ENCODE measurements at places on chromosomes 2 and 18.

- no peak for DNase-seq
Measured at GRCh38 chr2:201909961-201910361, 103.6 kb downstream of the CDK15 start.

- DNase-seq, result no peak
Measured at GRCh38 chr18:77544792-77545191, 295.1 kb downstream of the GALR1 start.

DNA sequence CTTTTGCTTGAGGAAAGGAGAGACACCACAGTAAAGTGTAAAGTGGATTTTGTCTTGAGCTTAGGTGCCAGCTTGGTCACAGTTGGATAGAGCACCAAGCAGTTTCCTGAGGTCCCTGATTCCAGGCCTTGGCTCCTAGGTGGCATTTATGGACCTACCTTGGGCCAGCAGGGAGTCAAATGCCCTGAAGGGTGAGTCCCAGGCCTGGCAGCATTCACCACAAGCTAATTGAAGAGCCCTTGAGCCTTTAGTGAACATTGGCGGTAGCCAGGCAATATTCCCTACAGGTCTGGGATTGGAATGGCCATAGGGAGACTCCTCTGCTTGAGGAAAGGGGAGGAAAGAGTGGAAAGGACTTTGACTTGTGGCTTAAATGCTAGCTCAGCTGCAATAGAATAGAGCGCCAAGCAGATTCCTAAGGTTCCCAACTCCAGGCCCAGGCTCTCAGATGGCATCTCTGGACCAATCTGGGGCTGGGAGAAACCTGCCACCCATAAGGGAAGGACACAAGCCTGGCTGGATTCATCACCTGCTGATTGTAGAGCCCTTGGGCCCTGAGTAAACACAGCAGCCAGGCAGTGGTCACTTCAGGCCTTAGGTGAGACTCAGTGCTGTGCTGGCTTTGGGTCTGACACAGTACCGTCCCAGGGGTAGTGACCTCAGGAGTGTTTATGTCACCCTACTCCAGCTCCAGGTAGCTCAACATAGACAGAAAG lies 137.5 kb upstream of the OTOS start:
- no peak for DNase-seq

DNA sequence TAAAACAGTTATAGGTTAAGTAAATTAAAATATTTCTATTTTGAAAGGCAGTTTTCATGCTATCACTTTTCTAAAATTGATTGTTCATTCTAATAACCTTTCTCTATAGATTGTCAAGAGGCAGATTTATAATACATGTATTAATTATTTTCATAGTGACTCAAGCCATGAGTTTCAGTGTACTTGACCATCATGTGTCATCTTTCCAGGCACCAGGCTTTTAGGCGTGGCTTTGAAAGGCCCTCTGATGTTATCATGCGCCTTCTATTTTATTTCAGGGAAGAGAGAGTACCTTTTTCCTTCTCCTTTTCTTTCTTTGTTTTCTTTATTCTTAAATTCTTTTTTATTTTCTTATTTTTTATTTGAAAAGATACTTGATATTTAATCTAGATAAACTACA lies 128.3 kb upstream of the ETAA1 start:
- no peak for DNase-seq

DNA sequence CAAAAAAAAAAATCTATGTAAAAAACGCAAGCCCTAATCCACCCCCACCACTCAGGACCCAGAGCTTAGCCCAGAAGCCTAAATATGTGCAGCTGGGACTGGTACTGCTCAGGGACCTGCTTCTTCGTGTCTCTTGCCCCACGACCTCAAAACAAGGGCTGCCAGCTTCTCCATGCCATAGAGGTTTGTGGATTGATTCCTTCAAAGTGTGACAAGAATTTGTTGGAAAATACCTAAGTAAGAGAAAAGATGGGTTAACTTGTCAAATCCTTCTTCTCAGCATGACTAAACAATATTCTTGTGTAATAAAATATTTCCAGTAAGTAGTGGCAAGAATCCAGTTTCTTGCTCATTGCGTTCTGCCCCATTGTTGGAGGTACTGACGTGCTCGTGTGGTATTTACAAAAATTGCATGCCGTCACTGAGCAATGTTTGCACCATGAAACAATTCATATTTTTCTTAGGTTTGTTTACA lies 825 bp upstream of the SCYGR1 start:
- no peak for DNase-seq

GRCh38 chr18:13217466-13217961 lies 1.0 kb upstream of the LDLRAD4 start:
- DNase-seq, result peak; percentile 27

- no peak for DNase-seq
Measured at GRCh38 chr2:105790461-105791149, 45.9 kb downstream of the NCK2 start.

- DNase-seq, result no peak
Measured at GRCh38 chr2:182951948-182952663, 85.7 kb upstream of the FRZB start.

DNA sequence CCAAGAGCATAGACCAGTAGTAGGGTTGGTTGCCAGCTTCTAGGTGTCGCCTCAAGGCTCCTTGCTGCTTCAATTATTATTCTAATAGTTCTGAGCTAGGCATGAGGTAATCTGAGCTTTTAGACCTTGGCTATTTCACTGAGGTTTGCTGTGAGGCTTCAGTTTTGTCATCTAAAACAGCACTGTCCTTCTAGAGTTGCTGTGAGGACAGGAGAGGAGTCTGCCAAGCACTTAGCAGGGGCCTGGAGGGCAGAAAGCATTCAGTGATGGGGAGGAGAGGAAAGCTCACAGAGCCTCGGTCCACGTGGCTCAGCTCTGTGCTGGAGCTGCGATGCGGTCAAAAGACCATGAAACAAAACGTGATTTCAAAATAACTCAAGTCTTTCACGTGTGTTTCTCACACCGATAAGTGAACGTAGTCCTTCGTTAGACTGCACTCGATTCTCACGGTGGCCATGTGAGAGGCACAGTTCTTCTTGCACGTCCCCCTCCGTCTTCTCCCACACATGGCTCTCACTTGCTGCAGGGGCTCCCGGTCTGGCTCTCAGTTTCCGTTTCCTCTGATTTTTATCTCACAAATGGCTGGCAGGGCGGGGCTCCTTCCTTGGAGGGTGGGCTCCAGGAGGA lies 113.7 kb downstream of the B3GNT2 start:
- no peak for DNase-seq

DNA sequence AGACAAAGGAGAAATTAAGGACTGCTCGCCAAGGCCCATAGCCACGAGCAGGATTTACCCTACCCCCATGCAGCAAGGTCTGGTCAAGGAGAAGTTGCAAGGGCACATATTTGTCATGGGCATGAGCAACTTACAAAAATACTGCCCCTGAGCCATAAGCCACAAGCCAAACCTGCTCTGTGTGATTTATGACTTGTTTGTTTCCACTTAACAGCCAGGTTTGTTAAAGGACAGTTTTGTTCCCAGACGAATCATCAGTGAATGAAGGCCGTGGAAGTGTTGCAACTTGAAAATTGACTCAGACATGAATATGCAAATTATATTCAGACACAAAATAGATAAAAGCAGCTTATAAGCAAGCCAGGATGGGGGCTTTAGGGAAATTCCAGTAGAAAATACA lies 31.3 kb upstream of the EVA1A start:
- no peak for DNase-seq

DNA sequence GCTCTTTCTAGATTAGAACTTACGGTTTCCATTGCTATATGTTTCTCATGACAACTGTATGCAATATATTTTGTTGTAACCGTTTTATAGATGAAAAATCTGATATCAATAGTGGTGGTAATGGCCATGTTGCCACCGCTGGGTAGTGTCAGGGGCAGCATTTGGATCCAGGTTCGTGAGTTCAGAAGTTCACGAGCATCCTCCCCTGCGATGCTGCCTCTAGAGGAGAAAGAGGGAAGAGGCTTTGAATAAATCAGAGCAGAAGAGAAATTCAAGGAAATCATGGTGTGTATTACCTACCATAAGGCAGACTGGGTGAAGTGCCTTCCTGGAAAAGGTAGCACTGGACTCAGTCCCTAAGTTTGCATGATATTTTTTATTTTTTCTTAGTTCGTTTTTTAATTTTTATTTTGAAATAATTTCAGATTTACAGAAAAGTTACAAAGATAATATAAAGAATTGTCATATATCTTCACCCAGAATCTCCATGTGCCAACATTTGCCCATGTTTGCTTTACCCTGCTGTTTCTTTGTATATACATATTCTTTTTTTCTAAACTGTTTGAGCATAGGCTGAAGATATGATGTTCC lies 3.3 kb upstream of the ZBTB7C start:
- DNase-seq, result no peak

- no peak for DNase-seq
Measured at GRCh38 chr2:182605166-182605565, 110.9 kb upstream of the DNAJC10 start.
